Amygdala (tissue), 56 donors: ENCODE measurements at places on chromosomes 12 and 14.

DNA sequence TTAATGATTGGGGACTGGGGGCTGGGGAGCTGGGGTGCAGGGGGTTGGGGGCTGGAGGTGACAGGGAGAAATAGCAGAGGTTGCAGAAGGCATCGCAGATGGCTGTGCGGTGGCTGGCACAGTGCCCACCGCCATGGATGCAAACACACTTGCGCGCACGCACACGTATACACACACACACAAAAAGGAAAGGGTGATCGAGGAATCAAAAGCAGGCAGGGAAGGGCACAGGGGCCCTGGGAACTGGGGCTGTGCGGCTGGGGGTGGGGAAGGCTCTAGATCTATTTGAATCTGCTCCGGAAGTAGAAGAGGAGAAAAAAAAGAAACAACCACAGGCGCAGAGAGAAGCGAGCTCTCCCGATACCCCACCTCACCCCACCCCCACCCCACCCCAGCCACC, 39.4 kb downstream of the ZFHX2 start:
- no peak for DNase-seq

- DNase-seq = peak; percentile 28
These were observed 9.8 kb downstream of the CPNE6 start for GRCh38 chr14:24080888-24081738.

- DNase-seq = no peak
These were observed 221.5 kb upstream of the HMGA2 start for GRCh38 chr12:65602610-65603295.

DNA sequence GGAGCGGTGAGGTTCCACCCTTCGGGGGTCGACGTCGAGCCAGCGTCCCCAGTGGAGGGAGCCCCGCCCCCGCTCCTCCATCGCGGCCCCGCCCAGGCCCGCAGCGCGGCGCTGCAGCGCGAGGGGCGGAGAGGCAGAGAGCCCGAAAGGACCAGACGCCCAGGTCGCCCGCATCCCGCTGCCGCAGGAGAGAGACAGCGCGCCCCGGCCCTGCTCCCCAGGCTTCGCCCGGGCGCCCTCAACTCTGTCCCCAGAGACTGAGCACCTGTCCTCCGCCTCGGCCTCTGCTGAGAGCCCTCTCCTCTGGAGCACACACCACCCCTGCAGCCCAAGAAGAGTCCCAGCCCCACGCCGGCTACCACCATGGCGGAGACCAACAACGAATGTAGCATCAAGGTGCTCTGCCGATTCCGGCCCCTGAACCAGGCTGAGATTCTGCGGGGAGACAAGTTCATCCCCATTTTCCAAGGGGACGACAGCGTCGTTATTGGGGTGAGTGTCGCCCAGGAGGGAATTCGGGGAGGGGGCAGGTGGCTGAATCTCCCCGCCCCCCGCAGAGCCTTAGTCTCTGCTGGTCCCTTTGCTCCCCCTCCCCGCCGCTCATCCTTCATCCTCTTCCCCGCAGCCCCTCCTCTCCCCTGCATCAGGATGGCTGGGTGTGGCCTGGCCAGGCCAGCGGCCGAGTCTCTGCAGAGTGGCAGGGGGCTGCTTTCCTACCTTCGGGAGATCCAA, at the start of gene KIF5A:
TSS of gene KIF5A (plus strand) at position 136 of the 732 bp plus-strand sequence. CDS start at position 364, 228 bp downstream.
- DNase-seq = peak; percentile 41

- DNase-seq = no peak
These were observed 141.8 kb downstream of the VRK1 start for GRCh38 chr14:96938946-96939345.

- DNase-seq = no peak
These were observed 185.6 kb upstream of the C14orf180 start for GRCh38 chr14:104393898-104394381.

GRCh38 chr14:102662636-102663430, 70.4 kb downstream of the RCOR1 start:
- no peak for DNase-seq

GRCh38 chr14:24224618-24225071, 7.5 kb downstream of the NEDD8 start:
- no peak for DNase-seq

- DNase-seq = no peak
These were observed 1.6 kb downstream of the ATXN7L3B start for GRCh38 chr12:74539261-74539660.

- no peak for DNase-seq
These were observed 14.3 kb upstream of the ZFP36L1 start for GRCh38 chr14:68807148-68807600.

GRCh38 chr12:110585231-110585799, 2.2 kb upstream of the PPTC7 start:
- no peak for DNase-seq

DNA sequence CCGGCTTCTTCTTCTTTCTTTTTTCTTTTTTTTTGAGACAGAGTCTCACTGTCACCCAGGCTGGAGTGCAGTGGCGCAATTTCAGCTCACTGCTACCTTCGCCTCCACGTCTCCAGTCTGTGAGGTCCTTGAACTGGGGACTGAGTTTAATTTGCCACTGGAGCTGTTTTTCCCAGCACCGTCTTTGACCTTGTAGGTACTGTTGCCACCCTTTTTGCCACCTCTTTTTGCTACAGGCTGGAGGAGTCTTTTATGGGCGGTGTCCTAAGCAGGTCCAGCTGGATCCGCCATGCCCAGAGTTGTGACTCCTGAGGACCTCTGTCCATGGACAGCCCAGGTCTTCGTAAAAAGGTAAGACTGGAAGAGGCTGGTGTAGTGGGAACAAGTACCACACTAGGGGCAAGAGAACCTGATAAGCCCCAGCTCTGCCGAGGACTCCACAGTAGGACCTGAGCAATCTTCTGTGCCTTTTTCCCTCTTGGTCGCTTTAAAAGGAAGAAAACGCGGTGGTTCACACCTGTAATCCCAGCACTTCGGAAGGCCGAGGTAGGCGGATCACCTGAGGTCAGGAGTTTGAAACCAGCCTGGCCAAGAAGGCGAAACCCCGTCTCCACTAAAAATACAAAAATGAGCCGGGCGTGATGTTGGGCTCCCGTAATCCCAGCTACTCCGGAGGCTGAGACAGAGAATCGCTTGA, 946 bp downstream of the RNU4-2 start:
- DNase-seq = no peak

GRCh38 chr12:24172031-24172772, 222.7 kb upstream of the SOX5 start:
- DNase-seq = no peak

DNA sequence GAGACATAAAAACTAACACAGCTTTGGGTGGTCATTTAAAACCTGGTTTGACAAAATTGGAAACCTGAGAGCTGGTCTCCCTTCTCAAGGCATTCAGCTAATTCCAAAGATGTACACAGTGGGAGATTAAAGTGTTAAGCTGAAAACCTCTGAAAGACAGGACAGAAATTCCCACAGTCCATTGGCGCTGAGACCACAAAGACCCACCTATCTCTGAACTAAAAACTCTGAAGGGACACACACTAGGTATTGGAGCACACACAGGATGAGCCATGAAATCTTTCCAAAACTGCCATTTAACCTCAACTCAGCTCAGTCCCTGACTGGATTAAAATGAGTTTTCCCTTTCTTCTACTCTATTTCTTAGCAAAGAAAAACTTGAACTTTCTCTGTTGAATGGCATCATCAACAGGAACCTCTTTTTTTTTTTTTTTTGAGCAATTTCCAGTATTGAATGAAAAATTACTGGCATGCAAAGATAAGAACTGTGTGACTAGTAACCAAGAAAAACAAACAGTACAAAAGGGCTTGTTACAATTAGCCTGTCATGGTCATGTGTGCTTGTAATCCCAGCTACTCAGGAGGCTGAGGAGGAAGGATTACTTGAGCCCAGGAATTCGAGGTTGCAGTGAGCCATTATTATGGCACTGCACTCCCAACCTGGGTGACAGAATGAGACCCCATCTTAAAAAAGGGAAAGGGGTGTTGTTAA, 82.4 kb downstream of the IPO8 start:
- no peak for DNase-seq

GRCh38 chr12:47747126-47747525, 11.6 kb downstream of the RAPGEF3 start:
- DNase-seq = no peak

- DNase-seq = no peak
These were observed 436 bp downstream of the ASB2 start for GRCh38 chr14:93975791-93976476.

DNA sequence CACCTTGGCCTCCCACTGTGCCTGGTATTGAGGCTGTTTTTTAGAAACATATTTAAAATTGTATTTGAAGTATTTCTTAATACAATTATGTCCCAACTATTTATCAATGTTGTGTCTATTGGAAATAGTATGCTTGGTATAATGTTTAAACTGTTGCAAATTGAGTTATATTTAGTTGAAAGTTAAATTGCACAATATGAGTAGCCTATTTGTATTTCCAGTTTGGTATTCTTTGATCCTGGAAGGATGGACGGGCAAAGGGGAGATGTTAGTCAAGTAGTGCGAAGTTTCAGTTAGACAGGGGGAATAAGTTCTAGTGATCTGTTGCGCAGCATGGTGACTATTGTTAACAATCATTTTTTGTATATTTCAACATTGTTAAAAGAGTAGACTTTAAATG, 111.5 kb downstream of the NUBPL start:
- DNase-seq = no peak

DNA sequence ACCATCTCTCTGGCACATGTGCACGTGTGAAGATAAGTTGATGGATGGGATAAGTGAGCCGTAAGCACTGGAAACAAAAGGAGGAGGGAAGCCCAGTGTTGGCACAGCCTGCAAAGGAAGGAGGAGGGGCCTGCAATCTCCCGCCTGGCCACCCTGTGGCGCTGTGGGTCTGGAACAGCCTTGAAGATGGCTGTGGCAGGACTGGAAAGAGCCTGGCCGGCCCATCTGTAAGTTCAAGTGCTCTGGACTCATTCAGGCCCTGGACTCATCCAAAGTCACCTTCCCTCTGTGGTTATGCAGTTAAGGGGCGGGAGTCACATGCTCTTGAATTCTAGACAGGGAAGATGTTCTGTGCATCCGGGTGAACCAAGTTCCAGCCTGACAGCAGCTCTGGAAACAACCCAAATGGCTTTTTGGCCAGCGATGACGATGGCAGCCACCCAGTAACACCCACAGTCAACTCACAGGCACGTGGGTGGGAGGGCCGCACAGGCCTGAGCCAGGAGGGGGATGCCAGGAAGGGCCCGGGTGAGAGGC, 50.4 kb downstream of the CHGA start:
- peak; percentile 65 for DNase-seq

GRCh38 chr12:91239481-91239880, 56.9 kb upstream of the DCN start:
- DNase-seq = no peak

DNA sequence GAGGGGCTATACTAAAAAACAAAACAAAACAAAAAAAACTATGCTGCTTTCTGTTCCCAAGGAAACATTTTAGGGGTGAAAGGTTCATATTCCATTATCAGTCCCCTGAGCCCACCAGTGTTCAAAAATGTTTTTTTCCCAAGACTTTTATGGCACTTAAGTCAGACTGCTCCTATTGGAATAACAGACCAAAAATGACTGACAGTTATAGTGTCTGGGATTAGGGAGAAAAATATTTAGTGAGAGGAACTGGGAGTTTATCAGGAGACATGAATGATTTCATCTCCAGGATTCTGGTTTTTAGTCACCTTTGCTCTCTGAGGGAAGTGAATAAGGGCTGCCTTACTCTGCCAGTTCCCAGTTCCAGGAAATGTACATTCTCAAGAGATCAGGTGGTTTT, 68.0 kb downstream of the PDE3A start:
- no peak for DNase-seq

GRCh38 chr12:132471011-132471857, 18.7 kb upstream of the FBRSL1 start:
- no peak for DNase-seq

DNA sequence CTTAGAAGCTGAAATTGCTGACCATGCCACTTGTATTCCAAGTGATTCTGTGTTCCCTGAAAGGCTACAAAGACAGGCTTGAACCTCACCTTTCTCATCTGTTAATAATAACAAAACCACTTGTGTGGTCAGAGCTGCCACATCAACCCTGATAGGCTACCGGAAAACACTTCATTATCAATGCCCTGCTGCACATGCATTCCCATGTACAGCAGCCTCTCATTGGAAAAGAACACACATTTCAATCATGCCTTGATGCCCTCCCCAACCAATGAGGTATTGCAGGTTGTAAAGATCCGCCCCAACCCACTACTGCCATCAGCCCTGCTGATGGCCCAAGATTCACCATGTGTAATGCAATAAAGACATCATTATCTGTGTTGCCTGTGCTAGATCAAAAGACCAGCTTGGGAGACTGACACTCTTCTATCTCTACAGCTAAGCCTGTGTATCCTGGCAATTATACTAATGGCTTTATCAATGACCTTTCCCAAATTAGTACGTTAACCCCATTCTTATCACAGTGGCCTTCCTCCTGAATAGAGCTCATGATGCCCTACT, 2.8 kb downstream of the GPR19 start:
- DNase-seq = no peak

GRCh38 chr14:52563120-52563519, 10.5 kb downstream of the GPR137C start:
- DNase-seq = no peak

DNA sequence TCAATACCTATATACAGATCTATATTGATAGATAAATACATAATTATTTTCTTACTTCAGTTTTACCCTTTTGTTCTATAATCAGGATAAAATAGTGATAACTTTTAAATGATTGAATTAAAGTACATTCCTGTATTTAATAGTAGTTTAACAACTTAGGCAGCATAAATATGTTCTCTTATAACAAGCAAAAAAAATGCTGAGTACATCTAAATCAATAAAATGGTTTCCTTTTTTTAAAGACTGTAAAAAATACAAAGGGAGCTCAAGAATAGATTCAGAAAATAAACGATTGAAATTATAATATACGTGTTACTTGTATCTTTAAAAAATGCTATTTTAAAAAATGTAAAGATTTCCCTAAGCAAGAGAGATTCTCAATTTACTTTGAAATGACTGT, 393.7 kb upstream of the TMEM132C start:
- DNase-seq = no peak

GRCh38 chr12:22082190-22082701, 36.2 kb downstream of the CMAS start:
- DNase-seq = no peak

- DNase-seq = no peak
These were observed 11.4 kb downstream of the CAND1 start for GRCh38 chr12:67280572-67280971.

DNA sequence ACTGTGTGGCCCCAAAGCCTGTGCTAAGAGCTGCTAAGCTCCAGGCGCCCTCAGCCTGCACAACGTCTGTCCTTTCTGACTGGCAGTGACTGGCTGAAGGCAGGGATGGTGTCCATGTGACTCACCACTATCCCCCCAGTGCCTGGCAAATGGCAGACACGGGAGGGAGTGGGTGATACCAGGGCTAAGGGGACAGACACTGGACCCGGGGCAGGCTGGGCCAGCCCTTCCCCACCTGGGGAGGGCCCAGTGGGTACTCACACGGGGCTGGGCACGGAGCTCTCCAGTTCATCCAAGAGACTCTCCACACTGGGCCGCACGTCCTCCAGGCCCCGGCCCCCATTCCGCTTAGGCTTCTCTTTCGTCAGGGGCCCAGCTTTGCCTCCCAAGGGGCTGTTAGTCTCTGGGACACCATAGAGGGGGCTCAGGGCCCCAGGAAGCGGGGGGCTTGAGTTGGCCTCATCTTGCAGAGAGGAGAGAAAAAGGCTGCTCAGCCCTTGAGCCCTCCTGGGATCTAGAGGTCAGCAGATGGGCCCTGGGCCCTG, 21.4 kb upstream of the RPLP0 start:
- DNase-seq = no peak
